ENCODE measurements at places on chromosomes 12 and 14. TPM values are rescaled to one million over a fixed set of nuclear protein-coding genes. Genes with fewer than 3 reads are reported as not detected.

C12orf50 gene
- total RNA-seq: not detected

LRP1-AS gene
- total RNA-seq: not detected

PWP1 gene
- 104 TPM for total RNA-seq

FAR2 gene
- total RNA-seq: 9.9 TPM

CRACR2A gene
- total RNA-seq: 8.3 TPM

NANOG gene
- total RNA-seq: not detected

ALDH6A1 gene
- 18.9 TPM for total RNA-seq

NPFF gene
- not detected for total RNA-seq

BEGAIN gene
- 1.9 TPM for total RNA-seq

CPNE6 gene
- not detected for total RNA-seq

DDX54 gene
- 36.7 TPM for total RNA-seq

KRT73 gene
- total RNA-seq: not detected

ADGRD1 gene
- 0.11 TPM for total RNA-seq
